Activated CD8-positive, alpha-beta T cell treated with anti-CD3 and anti-CD28 coated beads for 36 hours (primary cell): ENCODE measurements at places on chromosomes 1 and 21.

GRCh38 chr1:74775735-74776134 lies 42.8 kb downstream of the TYW3 start:
- peaks cover 15% of the 10 kb centered on the region for H3K27me3 ChIP-seq
- H3K36me3 ChIP-seq, result no peaks in the 10 kb centered on the region
- H3K4me3 ChIP-seq, result no peak overlapping the region
- DNase-seq, result no peak
- no peaks in the 10 kb centered on the region for H3K4me1 ChIP-seq
- no peak overlapping the region for H3K27ac ChIP-seq

GRCh38 chr1:1020415-1021009 lies 592 bp downstream of the AGRN start:
- DNase-seq, result peak; percentile 67
- no peak overlapping the region for H3K27ac ChIP-seq
- H3K36me3 ChIP-seq, result no peaks in the 10 kb centered on the region
- H3K4me1 ChIP-seq, result peaks cover 8% of the 10 kb centered on the region
- no peak overlapping the region for H3K4me3 ChIP-seq

DNA sequence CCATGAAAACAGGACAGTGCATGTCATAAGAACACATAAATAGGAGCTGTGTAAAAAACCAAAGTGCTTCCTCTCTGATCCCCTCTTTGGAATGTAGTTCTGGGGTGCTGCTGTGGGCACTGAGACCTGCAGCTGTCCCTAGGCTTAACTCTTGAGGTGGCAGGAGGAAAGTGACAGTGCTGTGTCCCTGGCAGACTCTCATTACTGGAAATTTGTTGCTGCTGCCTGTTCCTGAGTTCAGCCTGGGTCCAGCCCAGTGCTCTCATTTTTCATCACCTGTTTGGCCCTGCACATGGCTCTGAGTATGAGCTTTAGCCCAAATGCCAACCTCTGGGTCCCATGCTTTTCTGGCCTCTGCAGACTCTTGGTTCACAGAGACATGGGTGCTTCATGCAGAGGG lies 329.3 kb downstream of the DSCAM start:
- no peak for DNase-seq
- H3K4me3 ChIP-seq, result no peak overlapping the region
- no peak overlapping the region for H3K27ac ChIP-seq
- H3K4me1 ChIP-seq, result no peaks in the 10 kb centered on the region
- H3K36me3 ChIP-seq, result no peaks in the 10 kb centered on the region

GRCh38 chr1:4056989-4057388 lies 156.9 kb upstream of the C1orf174 start:
- no peak overlapping the region for H3K27ac ChIP-seq
- H3K4me3 ChIP-seq, result no peak overlapping the region
- H3K27me3 ChIP-seq, result peaks cover 2% of the 10 kb centered on the region
- H3K4me1 ChIP-seq, result no peaks in the 10 kb centered on the region

- H3K27ac ChIP-seq, result peak overlapping the region; percentile 96
- H3K4me3 ChIP-seq, result no peak overlapping the region
- peaks cover 31% of the 10 kb centered on the region for H3K4me1 ChIP-seq
- no peak for DNase-seq
Measured at GRCh38 chr1:235073968-235074522, 54.6 kb downstream of the TOMM20 start.

- no peaks in the 10 kb centered on the region for H3K36me3 ChIP-seq
- no peaks in the 10 kb centered on the region for H3K27me3 ChIP-seq
- DNase-seq, result no peak
- no peaks in the 10 kb centered on the region for H3K4me1 ChIP-seq
- H3K4me3 ChIP-seq, result no peak overlapping the region
Measured at GRCh38 chr1:177310326-177310725, 139.6 kb downstream of the BRINP2 start.

DNA sequence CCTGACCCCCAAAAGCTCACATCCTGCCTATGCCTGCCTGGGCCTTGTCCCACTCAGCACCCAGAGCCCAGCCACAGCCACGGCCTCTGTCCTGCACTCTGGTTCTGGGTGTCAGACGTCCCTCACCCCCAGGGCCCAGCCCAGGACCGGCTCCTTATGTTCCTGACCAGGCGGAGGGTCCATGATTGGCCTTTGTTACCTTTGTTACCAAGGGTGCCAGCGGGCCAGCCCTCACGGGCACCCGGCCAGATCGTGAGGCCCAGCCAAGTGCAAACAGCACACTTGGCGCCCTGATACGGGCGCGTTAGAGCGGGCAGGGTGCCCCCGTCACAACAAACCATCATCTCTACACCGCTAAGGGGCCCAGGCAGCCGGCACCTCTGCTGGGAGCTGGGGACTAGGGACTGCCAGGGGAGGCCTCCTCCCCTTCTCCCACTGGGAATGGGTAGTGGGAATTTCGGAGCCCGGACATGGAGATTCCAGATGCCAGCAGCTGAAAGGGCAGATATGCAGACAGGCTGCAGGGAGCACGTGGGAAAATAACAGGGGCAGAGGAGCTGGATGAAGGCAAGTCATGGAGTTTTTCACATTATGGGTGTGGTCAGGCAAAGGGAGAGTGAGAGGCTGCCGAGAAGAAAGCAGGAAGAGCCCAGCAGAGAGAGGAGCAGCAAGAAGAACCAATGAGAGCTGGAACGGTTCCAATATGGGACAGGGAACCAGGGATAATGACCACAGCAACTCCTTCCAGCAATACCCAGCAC lies 22.1 kb downstream of the HSPG2 start:
- H3K4me1 ChIP-seq, result peaks cover 22% of the 10 kb centered on the region
- DNase-seq, result no peak
- H3K27me3 ChIP-seq, result no peaks in the 10 kb centered on the region
- H3K4me3 ChIP-seq, result no peak overlapping the region

GRCh38 chr21:26098772-26099397 lies 71.7 kb downstream of the APP start:
- no peaks in the 10 kb centered on the region for H3K27me3 ChIP-seq
- H3K27ac ChIP-seq, result no peak overlapping the region
- peaks cover 4% of the 10 kb centered on the region for H3K36me3 ChIP-seq
- DNase-seq, result no peak
- no peaks in the 10 kb centered on the region for H3K4me1 ChIP-seq

DNA sequence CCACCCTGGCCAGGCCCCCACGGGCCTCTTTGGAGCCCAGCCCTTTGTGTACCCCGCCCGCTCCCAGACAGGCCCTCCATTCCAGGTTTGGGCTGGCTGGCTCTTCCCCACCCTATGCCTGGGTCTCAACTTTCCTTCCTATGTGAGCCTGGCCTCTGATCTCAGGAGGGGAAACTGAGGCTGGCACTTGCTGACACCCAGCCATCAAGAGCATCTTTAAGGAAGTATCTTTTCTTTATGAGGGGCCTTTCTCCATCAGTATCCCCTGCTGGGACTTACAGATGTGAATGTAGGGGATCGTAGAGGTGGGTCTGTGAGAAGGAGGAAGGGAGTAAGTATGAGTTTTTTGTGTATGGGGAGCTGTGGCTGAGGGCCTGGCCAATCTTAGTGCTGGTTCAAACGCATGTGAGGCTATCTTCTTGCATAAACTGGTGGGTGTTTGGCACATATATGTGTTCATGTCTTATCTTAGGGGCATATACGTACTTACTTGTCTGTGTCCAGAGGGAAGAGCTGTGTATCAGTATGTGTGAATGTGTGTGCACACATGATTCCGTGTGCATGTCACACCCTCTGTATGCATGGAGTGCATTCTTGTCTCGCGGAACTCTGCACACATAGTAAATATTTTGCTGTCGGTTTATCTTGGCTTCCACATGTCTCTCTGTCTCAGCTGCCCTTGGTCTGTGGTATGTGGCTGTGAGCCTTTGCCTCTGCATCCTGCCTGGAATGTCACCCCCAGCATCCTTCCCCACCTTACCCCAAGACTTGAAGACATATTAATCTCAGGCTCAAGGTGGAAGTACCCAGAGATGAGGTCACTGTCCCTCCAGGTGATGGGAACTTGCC lies 5.4 kb downstream of the NECTIN4 start:
- no peak for DNase-seq
- H3K36me3 ChIP-seq, result no peaks in the 10 kb centered on the region
- H3K27me3 ChIP-seq, result no peaks in the 10 kb centered on the region

GRCh38 chr21:41269535-41269934 lies 47.1 kb upstream of the FAM3B start:
- no peaks in the 10 kb centered on the region for H3K36me3 ChIP-seq
- no peaks in the 10 kb centered on the region for H3K4me1 ChIP-seq
- H3K27ac ChIP-seq, result no peak overlapping the region
- peaks cover 3% of the 10 kb centered on the region for H3K27me3 ChIP-seq
- no peak for DNase-seq

GRCh38 chr1:150015651-150016131 lies 5.2 kb upstream of the OTUD7B start:
- no peak overlapping the region for H3K4me3 ChIP-seq
- DNase-seq, result no peak
- H3K27ac ChIP-seq, result no peak overlapping the region
- H3K36me3 ChIP-seq, result no peaks in the 10 kb centered on the region
- no peaks in the 10 kb centered on the region for H3K27me3 ChIP-seq
